ENCODE measurements at places on chromosomes 6 and 20.
A peak's percentile ranks its signal among the peaks of the same experiment; 100 is the strongest.

- no peak for DNase-seq
Observed at GRCh38 chr20:41717483-41717882, 99.3 kb upstream of the CHD6 start.

DNA sequence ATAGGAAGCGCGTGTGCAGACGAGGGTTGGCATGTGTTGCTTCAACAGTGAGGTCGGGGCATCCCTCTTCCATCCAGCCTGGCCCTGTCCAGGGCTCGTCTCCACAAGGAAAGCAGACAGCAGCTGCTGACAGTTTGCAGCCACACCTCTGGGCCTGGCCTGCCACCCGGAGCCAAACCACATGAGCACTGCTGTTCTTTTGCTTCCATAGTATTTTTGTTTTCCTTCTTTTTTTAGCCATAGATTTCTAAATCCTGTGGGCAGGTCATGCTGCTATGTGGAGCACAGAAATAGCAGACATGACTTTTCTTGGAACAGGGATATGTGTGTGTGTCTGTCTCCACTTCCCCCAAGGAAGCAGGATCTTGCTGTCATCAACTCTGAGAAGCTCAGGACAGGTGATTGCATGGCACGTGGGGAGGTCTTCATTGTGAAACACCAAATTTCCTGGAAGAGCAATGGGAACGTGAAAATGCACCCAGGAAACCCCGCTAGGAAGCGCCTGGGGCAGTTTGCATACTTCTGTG, 167.4 kb downstream of the DTNBP1 start:
- DNase-seq, result no peak

DNA sequence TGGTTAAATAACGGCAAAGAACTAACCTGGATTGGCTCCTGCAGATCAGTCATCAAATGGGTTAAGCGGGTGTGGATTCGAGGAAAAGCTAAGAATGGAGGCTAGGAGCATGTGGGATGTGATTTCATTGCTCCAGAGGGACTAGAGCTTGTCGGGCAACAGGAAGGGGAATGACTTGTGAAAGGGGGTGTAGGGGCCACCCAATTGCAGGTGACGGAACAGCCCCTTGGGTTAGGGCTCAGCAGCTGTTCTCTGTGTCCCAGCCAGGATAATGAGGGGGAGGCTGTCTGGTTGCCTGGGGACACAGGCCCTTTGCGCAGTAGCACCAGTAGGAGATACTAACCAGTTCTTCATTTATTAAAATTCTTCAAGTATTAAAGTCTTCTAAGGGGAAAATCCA, 25.0 kb upstream of the MRPS18A start:
- DNase-seq, result no peak

DNA sequence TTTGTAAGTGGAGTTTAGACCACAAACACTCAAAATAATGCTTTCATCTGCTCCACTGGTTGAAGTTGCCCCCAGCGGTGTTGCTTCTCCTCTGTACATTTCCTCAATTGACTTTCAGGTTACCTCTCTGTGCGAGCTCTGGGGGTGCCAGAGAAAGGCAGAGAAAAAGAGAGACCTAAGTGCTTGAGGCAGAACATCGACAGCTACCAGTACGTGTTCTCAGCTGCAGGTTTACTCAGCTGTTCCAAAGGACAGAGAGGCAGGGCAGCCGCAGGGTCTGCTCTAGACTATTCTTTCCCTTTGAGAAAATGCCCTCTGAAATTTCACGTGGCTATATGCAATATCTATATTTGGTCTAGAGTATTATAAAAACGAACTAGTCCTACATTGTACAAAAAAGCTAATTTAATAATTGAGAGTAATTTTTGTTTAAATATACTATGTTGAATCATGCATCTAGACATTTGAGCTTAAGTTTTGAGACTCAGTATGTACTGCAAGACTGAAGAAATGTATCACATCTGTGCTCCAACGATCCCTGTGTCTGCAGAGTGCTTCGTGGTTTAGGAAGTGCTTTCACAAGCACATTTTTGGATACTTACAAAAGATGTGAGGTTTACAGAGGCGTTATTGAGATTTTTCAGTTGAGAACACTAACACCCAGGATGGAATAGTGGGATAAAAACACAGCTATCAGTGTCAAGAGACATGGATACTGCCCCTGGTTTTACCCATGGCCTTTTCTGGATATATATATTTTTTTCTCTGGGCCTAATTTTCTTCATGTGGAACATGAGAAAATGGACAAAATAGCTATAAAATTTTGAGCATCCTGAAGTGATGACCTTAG, 453.6 kb upstream of the FLRT3 start:
- no peak for DNase-seq

DNA sequence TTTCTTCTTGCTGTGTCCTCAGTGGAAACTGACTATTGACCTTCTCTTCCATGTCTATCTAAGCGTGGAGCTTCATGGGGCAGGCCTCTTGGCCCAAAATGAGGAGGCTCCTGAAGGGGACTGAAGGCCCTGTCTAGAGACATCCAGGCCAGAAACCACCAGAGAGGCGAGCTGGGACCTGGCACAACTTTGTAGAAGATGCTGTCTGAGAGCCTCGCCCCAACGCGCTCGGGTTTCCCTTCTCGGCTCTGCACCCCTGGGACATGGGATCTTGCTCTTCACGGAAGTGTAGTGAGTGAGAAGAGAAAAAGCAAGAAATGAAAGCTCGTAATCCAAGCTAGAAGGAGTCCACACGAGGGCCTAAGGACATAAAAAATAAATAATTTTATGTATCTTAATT, 96.8 kb downstream of the GMPR start:
- no peak for DNase-seq

- peak; percentile 10 for DNase-seq
Observed at GRCh38 chr20:53130795-53131194, 158.6 kb downstream of the TSHZ2 start.

GRCh38 chr6:7939864-7940228, 29.3 kb upstream of the TXNDC5 start:
- no peak for DNase-seq

GRCh38 chr6:49329186-49329585, 133.9 kb downstream of the MMUT start:
- DNase-seq, result no peak
